Fibroblast of mammary gland (primary cell): ENCODE measurements at places on chromosomes 7 and 10.

DNA sequence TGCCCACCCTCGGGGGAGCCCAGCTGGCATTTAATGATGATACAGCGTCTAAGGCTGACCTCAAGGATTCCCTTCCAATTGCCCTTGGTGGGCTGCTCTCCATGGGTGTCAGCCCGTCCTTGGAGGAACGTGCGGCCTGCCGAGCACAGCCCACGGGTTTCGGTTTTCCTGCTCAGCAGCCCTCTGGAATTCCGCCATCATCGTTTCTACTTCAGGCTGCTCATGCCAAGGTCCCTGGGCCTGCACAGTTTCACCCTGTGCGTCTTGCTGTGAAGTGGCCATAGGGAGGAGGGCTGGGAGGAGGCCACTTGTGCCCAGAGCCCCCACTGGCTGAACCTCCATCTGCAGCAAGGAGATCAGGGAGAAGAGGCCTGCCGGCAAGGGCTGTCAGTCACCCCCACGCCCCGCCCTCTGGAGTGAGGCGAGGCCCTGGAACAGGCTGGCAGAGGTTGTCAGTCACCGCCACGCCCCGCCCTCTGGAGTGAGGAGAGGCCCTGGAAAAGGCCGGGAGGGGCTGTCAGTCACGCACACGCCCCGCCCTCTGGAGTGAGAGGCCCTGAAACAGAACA is 82.8 kb downstream of the CHST15 start:
- DNase-seq: no peak

- no peak for DNase-seq
Measured at GRCh38 chr10:7007600-7008190, 403.1 kb downstream of the SFMBT2 start.

DNA sequence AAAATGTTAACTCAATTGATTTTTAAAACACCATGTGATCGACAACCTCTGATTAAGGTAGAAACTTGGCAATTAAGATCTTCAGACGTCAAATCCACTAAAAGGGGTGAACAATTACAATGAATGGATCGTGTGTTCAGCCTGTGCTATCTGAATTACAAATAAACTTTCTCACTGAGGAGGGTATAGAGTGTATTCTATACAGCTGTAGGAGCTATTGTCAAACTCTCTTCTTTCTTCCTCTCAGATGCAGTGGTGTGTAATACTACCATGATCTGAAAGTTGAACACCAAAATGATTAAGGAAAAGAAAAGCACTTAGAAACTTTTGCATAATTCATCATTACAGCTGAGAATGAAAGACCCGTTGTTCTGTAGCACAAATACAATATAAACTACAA is 32.2 kb upstream of the MACC1 start:
- DNase-seq: no peak

DNA sequence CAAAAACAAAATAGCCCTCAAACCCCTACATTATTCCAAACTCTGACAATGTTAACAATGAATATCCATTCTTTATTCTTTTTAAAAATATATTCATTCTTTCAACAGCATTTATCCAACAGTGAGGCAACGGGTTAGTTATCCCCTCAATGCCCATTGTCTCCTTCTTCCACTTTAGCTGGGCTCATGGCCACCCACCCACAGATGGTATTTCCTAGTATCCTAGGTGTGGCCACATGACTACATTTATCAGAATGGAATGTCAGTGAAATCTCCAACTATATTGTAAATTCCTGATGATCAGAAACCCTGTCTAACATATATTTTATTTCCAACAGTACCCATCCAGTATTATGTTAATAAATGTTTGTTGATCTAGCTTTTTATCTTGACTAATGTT is 13.6 kb downstream of the HOXA1 start:
- no peak for DNase-seq

DNA sequence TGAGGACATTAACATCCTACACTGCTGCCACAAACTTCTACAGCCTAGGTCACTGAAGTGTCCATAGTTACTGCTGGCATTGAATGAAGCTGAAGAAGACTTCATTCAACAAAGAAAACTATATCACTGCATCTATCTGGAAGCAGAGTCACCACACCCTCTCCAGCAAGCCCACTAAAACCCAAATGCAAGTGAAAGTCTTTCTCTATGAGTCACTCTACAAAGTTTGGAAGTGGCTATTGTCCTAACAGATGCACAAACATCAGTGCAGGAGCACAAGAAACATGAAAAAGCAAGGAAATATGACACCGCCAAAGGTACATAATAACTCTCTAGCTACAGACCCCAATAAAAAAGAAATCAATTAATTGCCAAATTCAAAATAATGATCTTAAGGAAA is 43.5 kb upstream of the CAMK2B start:
- DNase-seq: peak; percentile 18
